Subcutaneous preadipocyte (primary cell): ENCODE measurements at places on chromosomes 12 and 14. TPM values are rescaled to one million over a fixed set of nuclear protein-coding genes. Genes with fewer than 3 reads are reported as not detected.

Gene KRT1
- not detected in 2 replicates for total RNA-seq

Gene EML5
- under 0.01 TPM in 1 of 2 replicates, not detected in the other for total RNA-seq

Gene MYO1H
- total RNA-seq, result not detected in 2 replicates

Gene PLEKHD1
- under 0.01 TPM in 1 of 2 replicates, not detected in the other for total RNA-seq

Gene PPFIBP1
- total RNA-seq, result 144 and 236 TPM in 2 replicates
